ENCODE measurements at places on chromosomes 6 and 20.

GRCh38 chr6:127403636-127404035, 55.6 kb downstream of the KIAA0408 start:
- H3K27ac ChIP-seq, result no peak overlapping the region
- no peak for DNase-seq
- H3K4me3 ChIP-seq, result no peak overlapping the region

GRCh38 chr6:170128811-170129681, 161.8 kb downstream of the DLL1 start:
- peak; percentile 70 for DNase-seq
- H3K27me3 ChIP-seq, result no peaks in the 10 kb centered on the region
- no peak overlapping the region for H3K27ac ChIP-seq
- no peak overlapping the region for H3K4me3 ChIP-seq
- peaks cover 11% of the 10 kb centered on the region for H3K4me1 ChIP-seq

- no peak for DNase-seq
- H3K36me3 ChIP-seq, result no peaks in the 10 kb centered on the region
- no peaks in the 10 kb centered on the region for H3K27me3 ChIP-seq
- no peak overlapping the region for H3K27ac ChIP-seq
These were observed 54.8 kb upstream of the CCDC167 start for GRCh38 chr6:37554480-37554819.

GRCh38 chr20:23114448-23115082, 28.4 kb upstream of the CD93 start:
- H3K27ac ChIP-seq, result no peak overlapping the region
- H3K4me3 ChIP-seq, result no peak overlapping the region
- no peaks in the 10 kb centered on the region for H3K27me3 ChIP-seq
- no peaks in the 10 kb centered on the region for H3K36me3 ChIP-seq

GRCh38 chr20:59398537-59399205, 98.3 kb downstream of the EDN3 start:
- no peak overlapping the region for H3K4me3 ChIP-seq
- H3K27ac ChIP-seq, result no peak overlapping the region
- no peaks in the 10 kb centered on the region for H3K27me3 ChIP-seq

DNA sequence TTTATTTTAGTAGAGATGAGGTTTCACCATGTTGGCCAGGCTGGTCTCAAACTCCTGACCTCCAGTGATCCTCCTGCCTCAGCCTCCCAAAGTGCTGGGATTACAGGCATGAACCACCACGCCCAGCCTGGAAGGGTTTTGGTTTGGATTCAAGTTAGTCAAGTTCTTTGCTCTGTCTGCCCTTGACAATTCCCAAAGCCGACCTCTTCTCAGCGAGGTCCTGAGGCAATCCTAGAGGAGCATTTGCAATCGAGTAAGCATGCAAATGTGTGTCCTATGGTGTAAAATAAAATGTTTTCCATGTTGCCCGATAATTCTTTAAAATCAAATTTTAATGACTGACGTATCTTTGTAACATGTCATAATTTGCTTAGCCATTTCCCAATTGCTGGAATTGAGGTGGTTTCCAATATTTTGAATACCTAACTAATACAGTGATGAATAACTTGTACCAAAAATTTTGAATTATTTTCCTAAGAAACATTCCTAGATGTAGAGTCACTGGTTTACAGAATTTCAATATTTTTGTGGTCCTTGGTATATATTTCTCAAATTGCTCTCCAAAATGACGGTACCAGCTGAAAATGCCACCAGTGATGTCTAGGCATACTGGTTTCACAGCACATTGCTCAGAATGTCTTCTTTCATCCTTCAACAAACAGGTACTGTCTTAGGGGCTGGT, 38.7 kb downstream of the GTF2H5 start:
- no peaks in the 10 kb centered on the region for H3K27me3 ChIP-seq
- no peak for DNase-seq
- H3K4me3 ChIP-seq, result no peak overlapping the region
- H3K36me3 ChIP-seq, result no peaks in the 10 kb centered on the region
- H3K27ac ChIP-seq, result no peak overlapping the region
- no peaks in the 10 kb centered on the region for H3K4me1 ChIP-seq

DNA sequence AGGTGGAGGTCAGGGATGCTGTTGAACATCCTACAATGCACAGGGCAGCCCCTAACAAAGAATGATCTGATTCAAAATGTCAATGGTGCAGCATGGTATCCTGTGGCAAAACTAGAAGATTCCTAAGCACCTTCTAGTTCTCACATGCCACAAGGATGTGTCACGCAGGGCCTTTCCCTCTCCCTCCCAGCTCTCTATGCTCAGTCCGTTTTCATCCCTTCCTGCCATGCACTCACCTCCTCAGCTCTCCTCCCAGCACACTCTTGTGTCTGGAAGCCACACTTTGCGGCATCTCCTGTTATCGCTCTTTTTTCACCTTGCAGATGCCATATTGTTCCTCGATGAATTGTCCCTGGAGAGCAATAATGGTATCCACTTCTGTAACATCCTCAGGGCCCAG, 263.4 kb downstream of the CDC5L start:
- no peak overlapping the region for H3K27ac ChIP-seq
- no peaks in the 10 kb centered on the region for H3K27me3 ChIP-seq
- no peak overlapping the region for H3K4me3 ChIP-seq
- no peaks in the 10 kb centered on the region for H3K4me1 ChIP-seq
- H3K36me3 ChIP-seq, result no peaks in the 10 kb centered on the region

GRCh38 chr20:46013829-46014516, 5.3 kb downstream of the MMP9 start:
- H3K27me3 ChIP-seq, result peaks cover 19% of the 10 kb centered on the region
- no peak for DNase-seq
- no peak overlapping the region for H3K27ac ChIP-seq

GRCh38 chr6:126118936-126119335, 132.6 kb downstream of the TRMT11 start:
- DNase-seq, result no peak
- H3K4me3 ChIP-seq, result no peak overlapping the region
- no peaks in the 10 kb centered on the region for H3K4me1 ChIP-seq
- no peaks in the 10 kb centered on the region for H3K27me3 ChIP-seq
- no peaks in the 10 kb centered on the region for H3K36me3 ChIP-seq

GRCh38 chr20:4038047-4038459, 22.7 kb upstream of the RNF24 start:
- H3K27me3 ChIP-seq, result no peaks in the 10 kb centered on the region
- peaks cover 35% of the 10 kb centered on the region for H3K4me1 ChIP-seq
- no peak for DNase-seq
- no peaks in the 10 kb centered on the region for H3K36me3 ChIP-seq

DNA sequence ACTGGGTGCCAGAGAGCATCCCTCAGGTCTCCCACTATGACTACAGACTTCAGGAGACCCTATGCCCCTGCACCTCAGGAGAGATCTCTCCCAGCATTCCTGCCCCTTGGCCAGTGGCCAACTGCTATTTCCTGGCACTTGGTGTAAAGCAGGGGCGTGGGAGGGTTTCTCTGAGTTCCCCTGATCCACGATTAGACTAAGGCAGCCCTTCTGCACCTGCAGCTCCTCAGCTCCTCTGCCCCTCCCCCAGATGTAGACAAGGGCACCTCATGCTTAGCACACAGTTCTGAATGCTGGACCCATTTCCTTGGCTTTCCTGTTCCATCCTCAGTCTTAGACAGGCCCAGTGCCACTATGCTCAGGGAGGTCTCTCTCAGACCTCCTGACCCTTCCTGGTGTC, 28.6 kb downstream of the EDN1 start:
- H3K4me3 ChIP-seq, result no peak overlapping the region
- H3K36me3 ChIP-seq, result no peaks in the 10 kb centered on the region
- DNase-seq, result peak; percentile 82
- H3K4me1 ChIP-seq, result peaks cover 3% of the 10 kb centered on the region
- no peaks in the 10 kb centered on the region for H3K27me3 ChIP-seq

- H3K27me3 ChIP-seq, result no peaks in the 10 kb centered on the region
- H3K27ac ChIP-seq, result no peak overlapping the region
- no peak overlapping the region for H3K4me3 ChIP-seq
- peaks cover 9% of the 10 kb centered on the region for H3K4me1 ChIP-seq
- no peaks in the 10 kb centered on the region for H3K36me3 ChIP-seq
These were observed 132.8 kb downstream of the CDK19 start for GRCh38 chr6:110682460-110682853.

GRCh38 chr6:7138921-7139358, 31.2 kb downstream of the RREB1 start:
- DNase-seq, result no peak
- no peak overlapping the region for H3K4me3 ChIP-seq
- H3K27ac ChIP-seq, result peak overlapping the region; percentile 61
- H3K4me1 ChIP-seq, result peaks cover 64% of the 10 kb centered on the region
- H3K27me3 ChIP-seq, result no peaks in the 10 kb centered on the region

DNA sequence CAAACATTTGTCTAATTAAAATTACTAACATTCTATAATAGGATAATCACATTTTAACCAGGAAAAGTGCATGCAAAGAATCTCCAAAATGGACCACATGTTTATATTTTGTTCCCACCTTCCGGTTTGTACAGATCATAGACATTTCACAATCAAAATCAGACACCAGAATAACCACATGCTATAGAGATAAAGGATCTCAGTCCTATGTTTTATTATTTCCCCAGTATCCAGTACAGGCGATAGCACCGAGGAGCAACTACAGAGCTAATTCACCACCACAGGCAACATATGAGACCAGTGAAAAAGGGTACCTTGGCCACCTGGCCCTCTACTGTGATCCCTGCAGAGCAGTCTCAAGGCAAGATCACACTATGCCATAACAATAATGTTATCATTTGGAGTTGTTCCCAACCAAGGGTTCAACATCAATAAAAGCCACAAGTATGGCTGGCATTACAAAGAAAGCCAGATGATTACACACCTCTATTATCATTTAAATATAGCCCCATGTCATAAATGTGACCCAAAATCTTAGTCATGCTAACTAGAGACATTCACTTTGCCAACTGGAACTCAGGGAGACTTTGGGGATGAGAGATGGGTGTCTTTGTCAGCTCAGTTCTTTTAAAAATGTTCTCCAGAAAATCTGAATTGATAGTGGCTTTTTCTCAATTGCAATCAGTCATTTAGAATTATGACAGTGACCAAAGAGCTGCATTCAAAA, 46.7 kb downstream of the RALGAPA2 start:
- no peak overlapping the region for H3K27ac ChIP-seq
- no peak for DNase-seq
- no peaks in the 10 kb centered on the region for H3K4me1 ChIP-seq
- no peaks in the 10 kb centered on the region for H3K27me3 ChIP-seq
- no peaks in the 10 kb centered on the region for H3K36me3 ChIP-seq
- H3K4me3 ChIP-seq, result no peak overlapping the region

DNA sequence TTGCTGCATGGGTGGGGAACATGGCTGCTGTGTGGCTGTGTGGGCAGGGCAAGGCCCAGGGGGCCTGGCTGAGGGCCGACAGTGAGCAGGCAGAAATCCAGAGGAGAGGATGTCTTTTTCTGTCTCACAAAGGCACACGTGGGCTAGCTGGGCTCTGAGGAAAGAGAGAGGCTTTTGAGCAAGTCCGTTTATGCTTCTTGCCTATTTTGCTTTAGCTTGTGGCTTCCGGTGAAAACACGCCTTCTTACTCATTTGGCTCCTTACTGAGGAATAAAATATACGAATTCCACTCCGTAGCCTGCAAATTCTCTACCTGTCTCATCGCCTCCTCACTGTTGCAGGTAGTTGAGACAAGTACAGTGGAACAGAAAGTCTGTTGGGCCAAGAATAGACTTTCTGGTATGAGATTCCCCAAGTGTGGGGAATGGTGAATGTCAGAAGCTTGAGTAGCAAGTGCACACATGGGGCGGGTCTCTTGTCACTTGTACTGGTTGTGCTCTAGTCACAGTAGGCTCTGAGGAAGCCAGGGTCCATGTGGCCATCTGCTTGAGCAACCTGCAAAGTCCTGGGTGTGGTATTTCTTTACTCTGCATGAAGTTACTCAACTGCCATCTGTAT, 28.4 kb downstream of the WRNIP1 start:
- peak overlapping the region; percentile 39 for H3K27ac ChIP-seq
- no peak for DNase-seq
- peaks cover 40% of the 10 kb centered on the region for H3K4me1 ChIP-seq
- H3K4me3 ChIP-seq, result no peak overlapping the region
- no peaks in the 10 kb centered on the region for H3K27me3 ChIP-seq
- H3K36me3 ChIP-seq, result no peaks in the 10 kb centered on the region

DNA sequence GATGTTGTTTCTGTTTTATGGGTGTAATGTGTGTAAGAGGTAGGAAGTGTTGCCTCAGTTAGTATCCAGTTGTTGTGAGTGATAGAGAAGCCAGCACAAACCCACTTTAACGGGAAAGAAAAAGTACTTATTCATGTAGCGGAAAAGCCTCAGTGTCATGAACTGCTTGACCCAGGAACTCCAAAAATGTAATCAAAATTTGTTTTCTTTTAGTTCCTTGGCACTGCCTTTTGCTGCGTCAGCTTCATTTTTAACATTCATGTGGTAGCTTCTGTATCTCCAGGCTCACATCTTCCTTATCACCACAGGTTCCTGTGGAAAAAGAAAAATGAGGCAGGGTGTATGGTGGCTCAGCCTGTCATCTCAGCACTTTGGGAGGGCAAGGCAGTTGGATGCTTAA, 46.4 kb upstream of the CCDC28A start:
- H3K36me3 ChIP-seq, result no peaks in the 10 kb centered on the region
- no peak overlapping the region for H3K27ac ChIP-seq
- H3K4me1 ChIP-seq, result no peaks in the 10 kb centered on the region
- no peak overlapping the region for H3K4me3 ChIP-seq
- no peaks in the 10 kb centered on the region for H3K27me3 ChIP-seq

GRCh38 chr6:36109092-36109491, 21.2 kb upstream of the MAPK13 start:
- peaks cover 5% of the 10 kb centered on the region for H3K4me1 ChIP-seq
- peaks cover 50% of the 10 kb centered on the region for H3K36me3 ChIP-seq
- H3K27ac ChIP-seq, result no peak overlapping the region
- no peak for DNase-seq

- DNase-seq, result no peak
- H3K27me3 ChIP-seq, result no peaks in the 10 kb centered on the region
- H3K27ac ChIP-seq, result peak overlapping the region; percentile 5
- H3K4me1 ChIP-seq, result peaks cover 19% of the 10 kb centered on the region
These were observed 63.7 kb downstream of the GPX5 start for GRCh38 chr6:28589234-28589956.

DNA sequence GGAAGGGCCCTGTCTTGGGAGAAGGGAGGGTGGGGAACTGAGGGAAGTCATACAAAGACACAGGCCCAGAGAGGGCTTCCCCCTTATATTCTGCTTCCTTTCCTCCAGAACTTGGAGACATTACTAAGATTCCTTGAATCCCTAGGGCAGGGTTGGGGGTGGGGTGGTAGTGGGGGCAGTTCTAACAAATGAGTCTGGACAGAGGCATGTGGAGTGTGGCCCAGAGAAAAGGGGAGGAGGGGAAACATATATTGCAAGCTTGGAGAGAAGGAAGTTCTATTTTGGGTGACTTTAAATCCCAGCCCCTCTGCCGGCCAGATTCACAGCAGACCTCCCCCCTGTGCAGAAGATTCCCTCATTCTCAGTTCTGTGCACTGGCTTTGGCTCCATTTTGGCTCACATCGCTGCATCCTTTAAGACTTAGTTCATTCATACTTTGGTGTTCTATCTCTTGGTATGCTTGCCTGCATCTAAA, 43.7 kb downstream of the DAAM2 start:
- no peaks in the 10 kb centered on the region for H3K27me3 ChIP-seq
- DNase-seq, result no peak
- no peak overlapping the region for H3K4me3 ChIP-seq

GRCh38 chr20:43529457-43530153, 22.1 kb downstream of the L3MBTL1 start:
- no peaks in the 10 kb centered on the region for H3K27me3 ChIP-seq
- no peaks in the 10 kb centered on the region for H3K4me1 ChIP-seq
- H3K4me3 ChIP-seq, result no peak overlapping the region
- DNase-seq, result no peak
- no peak overlapping the region for H3K27ac ChIP-seq
